ENCODE measurements at places on chromosomes 7 and 10.

- DNase-seq: no peak
Measured at GRCh38 chr7:18330548-18330947, 165.0 kb upstream of the HDAC9 start.

DNA sequence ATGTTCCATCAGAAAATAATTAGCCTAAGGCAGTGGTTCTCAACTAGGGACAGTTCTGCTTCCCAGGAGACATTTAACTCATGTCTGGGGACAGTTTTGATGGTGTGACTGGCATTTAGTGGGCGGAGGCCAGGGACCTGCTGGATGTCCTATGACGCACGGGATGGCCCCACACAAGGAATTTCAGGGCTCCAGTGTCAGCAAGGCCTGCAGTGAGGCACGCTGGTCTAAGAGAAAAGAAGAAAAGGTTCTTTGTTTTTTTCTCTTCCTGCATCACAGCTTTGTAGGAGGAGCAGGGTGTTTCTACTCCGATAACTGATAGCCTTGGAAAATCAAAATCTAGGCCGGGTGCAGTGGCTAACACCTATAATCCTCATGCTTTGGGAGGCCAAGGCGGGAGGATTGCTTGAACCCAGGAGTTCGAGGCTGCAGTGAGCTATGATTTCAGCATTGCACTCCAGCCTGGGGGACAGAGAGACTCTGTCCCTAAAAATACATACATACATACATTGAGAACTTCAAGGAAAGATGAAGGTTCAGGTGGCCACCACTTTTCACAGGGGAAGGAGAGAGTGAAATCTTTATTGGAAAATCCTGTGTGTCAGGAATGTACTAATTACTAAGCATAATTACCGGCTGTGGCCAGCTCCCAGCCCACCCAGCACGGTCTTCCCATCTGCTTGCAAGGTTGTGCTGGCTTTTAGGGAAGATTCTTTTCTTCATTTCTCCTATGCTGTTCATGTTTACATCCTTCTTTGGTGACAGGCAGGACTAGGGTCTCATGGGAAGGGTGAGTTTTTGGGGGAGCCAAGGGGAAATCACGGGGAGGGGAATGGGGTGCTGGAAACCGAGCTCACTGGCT, 150.4 kb downstream of the ACTR3B start:
- DNase-seq: no peak

GRCh38 chr7:151592868-151593486, 73.3 kb upstream of the RHEB start:
- DNase-seq: no peak

DNA sequence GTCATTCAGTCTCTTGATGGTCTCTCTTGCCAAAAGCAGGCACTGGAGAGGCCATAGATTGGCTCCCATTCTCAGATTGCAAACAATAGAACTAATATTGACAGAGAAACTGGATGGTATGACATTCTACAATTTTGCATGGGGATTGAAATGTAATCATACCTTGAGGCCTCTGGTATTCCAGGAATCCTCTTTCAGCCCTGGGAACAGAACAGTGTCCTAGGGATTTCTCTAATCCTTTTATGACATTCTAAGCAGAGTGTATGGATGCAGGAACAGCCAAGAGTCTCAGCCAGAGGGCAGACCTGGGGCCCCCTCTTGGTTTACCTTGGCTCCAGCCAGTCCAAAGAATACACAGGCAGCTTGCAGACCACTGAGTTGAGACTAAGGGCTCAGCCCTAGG, 206.4 kb downstream of the KCNMA1 start:
- DNase-seq: no peak

DNA sequence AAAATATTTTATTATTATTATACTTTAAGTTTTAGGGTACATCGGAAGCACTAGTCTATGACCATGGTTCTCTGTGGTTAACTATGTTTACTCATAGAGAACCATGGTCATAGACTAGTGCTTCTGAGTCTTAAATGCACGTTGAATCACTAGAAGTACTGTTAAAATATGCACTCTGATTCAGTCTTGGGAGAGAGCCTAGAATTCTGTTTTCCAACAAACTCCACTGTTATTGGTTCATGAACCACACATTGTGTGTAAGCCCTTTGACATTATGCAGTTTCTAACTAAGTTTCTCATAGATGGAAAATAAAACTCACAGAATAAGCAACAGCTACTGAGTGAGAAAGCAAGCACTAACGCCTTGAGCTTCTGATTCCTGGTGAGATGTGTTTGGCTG, 1120.6 kb downstream of the SORCS1 start:
- DNase-seq: peak; percentile 4

DNA sequence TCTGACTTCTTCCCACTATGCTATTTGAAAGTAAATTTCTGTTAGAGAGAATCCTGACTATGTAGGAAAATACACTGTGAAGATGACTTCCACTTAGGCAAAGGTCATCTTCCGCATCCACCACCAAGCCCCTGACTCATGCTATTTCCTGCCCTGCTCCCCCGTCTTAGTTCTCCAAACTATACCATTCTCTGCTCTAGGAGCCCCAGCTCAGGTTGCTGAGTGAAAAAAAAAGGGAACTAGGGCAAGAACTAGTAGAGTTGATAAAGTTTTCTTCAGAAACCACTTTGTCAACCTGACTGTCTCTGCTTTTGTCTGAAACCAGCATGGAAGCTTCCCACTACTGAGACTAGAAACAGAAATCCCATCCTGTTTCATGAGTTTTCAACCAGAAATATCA, 96.9 kb downstream of the EVX1 start:
- DNase-seq: no peak

DNA sequence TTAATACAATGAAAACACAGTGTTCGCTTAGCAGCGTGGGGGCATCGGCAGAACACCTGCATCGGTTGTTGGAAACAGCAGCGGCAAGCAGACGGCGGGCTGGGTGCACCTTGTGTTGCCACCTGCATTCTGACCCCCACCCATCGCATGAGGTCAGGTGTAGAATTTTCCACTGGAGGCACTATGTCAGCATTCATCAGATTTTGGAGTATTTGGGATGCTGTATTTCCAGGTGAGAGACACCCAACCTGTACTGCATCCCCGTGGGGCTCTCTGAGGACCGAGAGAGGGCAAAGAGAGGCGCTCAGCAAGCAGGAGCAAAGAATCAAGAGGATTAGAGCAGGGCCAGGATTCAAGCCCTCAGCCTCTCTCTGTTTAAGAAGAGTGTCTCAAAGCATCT, 116.4 kb upstream of the MGMT start:
- DNase-seq: no peak

GRCh38 chr7:78420001-78420400, 621.4 kb downstream of the PHTF2 start:
- peak; percentile 29 for DNase-seq

DNA sequence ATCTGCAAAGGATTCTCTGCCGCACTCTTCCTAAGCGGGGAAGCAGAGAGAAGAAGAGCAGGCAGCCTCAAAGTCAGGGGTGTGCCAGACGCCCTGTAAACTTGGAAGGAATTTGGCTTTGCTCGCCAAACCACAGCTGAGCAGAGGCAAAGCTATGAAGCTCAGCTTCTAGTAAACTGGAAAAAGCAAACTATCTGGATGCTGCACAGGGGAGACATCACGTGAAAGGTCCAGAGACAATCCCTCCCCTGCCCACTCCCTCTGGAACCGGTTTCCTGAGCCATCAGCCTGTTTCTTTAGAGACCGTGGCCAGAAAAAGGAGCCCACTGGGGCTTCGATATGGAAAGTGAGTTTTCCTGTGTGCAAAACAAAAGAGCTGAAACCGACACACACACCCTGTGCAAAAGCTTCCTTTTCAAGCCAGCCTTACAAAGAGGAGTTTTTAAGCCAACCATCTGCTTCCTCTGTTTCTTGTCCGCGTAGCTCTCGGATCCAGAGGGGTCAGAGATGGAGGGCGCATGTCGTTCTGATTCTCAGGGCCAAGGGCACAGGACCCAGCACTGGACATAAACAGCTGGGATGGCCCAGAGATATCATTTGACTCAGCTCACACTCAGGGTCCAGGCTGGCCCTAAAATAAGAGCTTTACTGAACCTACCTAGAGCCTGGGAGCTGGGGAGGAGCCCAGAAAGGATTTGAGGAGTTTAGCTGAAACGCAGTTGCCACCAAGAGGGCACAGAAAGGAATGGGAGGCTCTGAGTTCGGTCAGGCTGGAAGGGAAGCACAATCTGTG, 58.2 kb upstream of the DNAAF5 start:
- peak; percentile 37 for DNase-seq

All from spinal cord (tissue), 10 donors.